ENCODE measurements at places on chromosomes 2 and 18. TPM values are rescaled to one million over a fixed set of nuclear protein-coding genes. Genes with fewer than 3 reads are reported as not detected.

Gene GNAL
- total RNA-seq, result 2.4 TPM

Gene DSG3
- total RNA-seq, result not detected

- no peak for DNase-seq
Observed at GRCh38 chr2:113201496-113202304, 27.9 kb downstream of the PSD4 start.

GRCh38 chr2:191048073-191048472, 34.1 kb upstream of the STAT1 start:
- no peak for DNase-seq

GRCh38 chr2:875687-876615, 74.7 kb upstream of the SNTG2 start:
- DNase-seq, result peak; percentile 38
